ENCODE measurements at places on chromosomes 12 and 14.

DNA sequence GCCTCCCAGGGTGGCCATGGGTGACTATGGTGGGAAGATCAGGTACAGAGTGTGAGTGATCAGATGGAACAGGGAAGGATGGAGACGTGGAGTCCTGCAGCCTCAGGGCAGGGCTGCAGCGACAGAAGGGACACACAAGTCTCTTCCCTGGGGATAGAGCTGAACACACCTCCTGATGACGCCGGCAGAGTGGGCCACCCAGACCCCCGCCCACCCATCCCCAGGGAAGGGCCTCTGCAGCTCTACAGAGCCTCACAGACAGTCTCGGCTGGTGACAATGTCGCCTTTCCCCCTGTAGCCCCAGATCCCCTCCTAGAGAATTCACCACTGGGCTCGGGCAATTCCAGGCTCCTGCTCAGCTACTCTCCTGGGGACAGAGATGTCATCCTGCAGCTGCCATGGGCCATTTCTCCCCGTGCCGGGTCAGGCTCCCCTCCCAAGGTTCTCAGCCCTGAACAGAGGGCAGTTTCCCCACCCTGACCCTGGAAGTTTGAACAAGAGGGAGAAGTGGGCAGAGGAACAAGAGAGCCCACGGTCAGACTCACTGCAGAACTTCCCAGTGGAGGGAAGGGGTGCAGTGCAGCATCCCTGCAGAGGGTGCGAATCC lies 115.7 kb downstream of the NCOR2 start:
- no peak for DNase-seq

GRCh38 chr12:129036135-129036534 lies 182.9 kb downstream of the GLT1D1 start:
- no peak for DNase-seq

GRCh38 chr14:80536456-80536855 lies 325.2 kb upstream of the DIO2 start:
- no peak for DNase-seq

GRCh38 chr14:51305751-51306150 lies 65.7 kb downstream of the TMX1 start:
- DNase-seq, result no peak

GRCh38 chr14:29918981-29919380 lies 8.7 kb downstream of the PRKD1 start:
- no peak for DNase-seq

- DNase-seq, result no peak
Measured at GRCh38 chr12:113239288-113239771, 18.1 kb downstream of the TPCN1 start.
